Right atrium auricular region (tissue), 2 donors: ENCODE measurements at places on chromosomes 12 and 14. TPM values are rescaled to one million over a fixed set of nuclear protein-coding genes. Genes with fewer than 3 reads are reported as not detected.

DNA sequence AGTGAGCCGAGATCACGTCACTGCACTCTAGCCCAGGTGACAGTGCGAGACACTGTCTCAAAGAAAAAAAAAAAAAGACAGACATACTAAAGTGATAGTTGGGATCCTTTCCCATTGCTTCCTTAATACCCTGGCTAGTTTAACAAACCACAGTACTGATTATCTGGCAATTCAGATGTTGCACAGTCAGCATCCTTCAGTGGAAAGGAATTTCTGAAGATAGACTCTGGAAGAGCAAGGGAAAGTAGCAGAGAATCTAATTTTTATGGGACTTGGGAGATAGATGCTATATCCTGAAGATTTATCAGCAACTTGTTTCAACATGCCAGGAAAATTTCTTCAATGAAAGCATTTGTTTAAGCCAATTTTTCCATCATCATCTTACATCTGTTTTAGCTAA, 6.5 kb upstream of the PPFIBP1 start:
- no peak for DNase-seq

DNA sequence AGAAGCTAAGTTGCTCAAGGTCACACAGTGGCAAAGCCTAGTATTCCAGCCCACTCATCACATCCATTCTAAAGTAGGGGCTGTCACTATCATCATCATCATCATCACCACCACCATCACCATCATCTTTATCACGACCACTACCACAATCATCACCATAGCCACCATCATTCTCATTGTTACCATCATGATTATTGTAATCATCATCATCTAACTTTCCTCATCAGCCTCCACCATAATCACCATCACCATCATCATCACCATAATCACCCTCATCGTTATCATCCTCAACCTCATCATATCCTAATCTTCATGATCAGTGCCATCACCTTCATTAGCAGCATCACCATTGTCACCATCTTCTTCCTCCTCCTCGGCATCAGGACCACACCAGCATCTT, 48.7 kb downstream of the NOS1 start:
- DNase-seq: no peak

GRCh38 chr14:37037636-37038387, 134.6 kb downstream of the SLC25A21 start:
- no peak for DNase-seq

- no peak for DNase-seq
Observed at GRCh38 chr12:129964826-129965457, 61.1 kb upstream of the TMEM132D start.

DAO gene
- not detected for total RNA-seq

DNA sequence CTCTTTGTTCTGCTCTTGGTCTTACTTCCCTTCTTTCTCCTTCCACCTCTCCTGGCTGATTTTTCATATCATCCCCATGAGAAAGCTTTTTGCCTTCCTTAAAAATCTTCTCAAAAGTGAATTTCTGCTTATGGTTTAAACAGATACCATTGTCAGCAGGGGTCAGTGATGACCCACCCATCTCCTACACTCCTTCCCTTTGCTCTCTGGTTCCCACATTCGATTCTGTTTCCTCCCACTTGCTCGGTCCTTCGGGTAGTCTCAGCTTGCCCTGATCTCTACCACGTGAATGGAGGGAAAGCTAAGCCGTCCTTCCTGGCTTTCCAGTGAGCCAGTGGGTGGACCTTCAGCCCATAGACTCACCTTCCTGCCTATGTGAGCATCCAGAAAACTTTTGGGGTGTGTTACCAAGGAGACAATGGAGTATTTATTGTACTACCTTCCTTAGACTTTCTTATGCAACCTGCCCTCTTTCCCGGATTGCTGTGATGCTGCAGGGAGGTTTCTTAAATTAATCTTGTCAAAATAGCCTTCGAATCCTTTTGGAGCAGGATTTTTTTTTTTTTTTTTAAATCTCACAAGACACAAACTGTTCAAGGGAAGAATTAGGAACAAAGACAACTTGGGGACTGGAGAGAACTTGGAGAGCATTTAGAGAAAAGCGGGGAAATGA, 306.3 kb downstream of the CACNA1C start:
- no peak for DNase-seq

GRCh38 chr14:70576891-70577290, 23.6 kb downstream of the MED6 start:
- no peak for DNase-seq

DNA sequence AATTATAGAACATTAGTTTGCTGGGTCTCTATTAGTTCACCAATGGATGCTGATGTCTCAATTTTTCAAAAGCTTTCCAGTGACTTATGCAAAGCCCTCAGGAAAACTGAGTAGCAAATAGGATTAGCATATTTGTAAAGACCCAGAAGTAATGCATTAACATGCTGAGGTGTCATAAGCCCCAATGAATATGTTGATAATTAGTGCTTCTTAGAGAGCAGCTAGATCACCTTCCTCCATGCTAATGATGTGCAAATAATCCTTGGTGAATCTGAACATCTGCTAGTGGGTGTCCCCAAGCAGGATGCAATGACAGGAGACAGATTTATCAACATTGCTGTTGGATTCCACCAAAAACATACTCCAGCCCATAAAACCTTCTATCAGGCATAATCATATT, 19.0 kb downstream of the IFNG start:
- DNase-seq: no peak

GRCh38 chr14:93347850-93348249, 868 bp downstream of the COX8C start:
- DNase-seq: no peak

GRCh38 chr12:94560431-94561221, 89.7 kb downstream of the TMCC3 start:
- no peak for DNase-seq

VWF gene
- 189 TPM for total RNA-seq

DTX3 gene
- total RNA-seq: 22.3 TPM

- DNase-seq: no peak
Observed at GRCh38 chr14:100864206-100864605, 38.3 kb downstream of the MEG3 start.

- no peak for DNase-seq
Observed at GRCh38 chr12:4308334-4308950, 12.6 kb upstream of the TIGAR start.

FOXG1 gene
- total RNA-seq: not detected

NOS1 gene
- total RNA-seq: 0.67 TPM

FAM177A1 gene
- 61.8 TPM for total RNA-seq

- no peak for DNase-seq
Observed at GRCh38 chr14:54498095-54498531, 9.3 kb upstream of the GMFB start.

DNA sequence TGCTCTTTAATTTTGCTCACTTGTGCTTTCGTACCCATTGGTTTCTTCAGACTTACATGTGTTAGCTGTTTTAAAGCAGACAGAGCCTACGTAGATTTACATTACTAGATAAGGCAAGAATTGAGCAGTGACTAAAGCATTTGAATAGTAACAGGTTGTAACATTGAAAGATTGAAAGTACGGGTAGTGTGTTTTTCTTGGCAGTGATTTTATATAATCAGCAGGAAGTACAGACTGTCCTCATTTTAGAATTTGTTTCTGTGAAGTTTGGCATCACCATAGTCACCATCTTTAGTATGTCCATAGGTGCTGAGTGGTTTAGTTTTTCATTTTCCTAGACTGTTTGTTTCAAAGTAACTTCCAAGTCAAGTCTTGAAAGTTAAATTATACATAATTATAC, 14.0 kb downstream of the RTRAF start:
- DNase-seq: no peak

DNA sequence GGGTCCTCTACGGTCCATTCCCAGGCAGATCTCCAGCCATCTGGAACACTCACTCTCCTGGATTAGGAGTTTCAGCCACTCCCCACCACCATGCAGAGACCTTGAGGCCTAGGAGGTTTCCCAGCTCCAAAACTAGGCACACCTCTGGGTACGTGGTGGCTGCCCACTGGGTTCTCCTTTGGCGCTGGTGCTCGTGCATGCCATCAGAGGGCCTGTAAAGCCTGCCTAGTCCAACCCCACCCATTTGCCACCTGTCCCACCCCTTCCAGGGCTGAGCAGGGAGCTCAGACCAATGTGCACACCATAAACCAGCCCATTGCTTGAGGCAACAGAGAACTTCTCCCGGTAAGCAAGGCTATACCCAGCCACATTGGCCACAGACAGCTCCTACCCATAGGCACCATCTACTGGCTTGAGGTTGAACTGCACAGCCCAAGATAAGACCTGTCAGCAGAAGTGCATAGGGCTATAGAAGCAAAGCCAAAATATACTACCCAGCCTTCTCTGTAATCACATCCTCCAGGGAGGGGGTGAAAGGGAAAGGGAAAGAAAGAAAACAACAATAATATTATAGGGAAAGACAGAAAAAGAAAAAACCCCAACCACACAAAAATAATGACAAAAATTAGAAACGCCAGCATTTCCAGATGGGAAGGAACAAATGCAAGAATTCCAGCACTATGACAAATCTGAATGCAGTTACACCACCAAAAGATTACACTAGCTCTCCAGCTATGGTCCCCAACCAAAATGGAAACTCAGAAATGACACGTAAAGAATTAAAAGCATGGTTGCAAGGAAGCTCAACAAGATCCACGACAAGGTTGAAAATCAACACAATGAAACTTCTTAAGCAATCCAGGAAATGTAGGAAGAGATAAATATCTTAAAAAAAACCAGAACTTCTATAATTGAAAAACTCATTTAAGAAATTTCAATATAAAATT, 111.9 kb upstream of the CCDC175 start:
- DNase-seq: no peak

DNA sequence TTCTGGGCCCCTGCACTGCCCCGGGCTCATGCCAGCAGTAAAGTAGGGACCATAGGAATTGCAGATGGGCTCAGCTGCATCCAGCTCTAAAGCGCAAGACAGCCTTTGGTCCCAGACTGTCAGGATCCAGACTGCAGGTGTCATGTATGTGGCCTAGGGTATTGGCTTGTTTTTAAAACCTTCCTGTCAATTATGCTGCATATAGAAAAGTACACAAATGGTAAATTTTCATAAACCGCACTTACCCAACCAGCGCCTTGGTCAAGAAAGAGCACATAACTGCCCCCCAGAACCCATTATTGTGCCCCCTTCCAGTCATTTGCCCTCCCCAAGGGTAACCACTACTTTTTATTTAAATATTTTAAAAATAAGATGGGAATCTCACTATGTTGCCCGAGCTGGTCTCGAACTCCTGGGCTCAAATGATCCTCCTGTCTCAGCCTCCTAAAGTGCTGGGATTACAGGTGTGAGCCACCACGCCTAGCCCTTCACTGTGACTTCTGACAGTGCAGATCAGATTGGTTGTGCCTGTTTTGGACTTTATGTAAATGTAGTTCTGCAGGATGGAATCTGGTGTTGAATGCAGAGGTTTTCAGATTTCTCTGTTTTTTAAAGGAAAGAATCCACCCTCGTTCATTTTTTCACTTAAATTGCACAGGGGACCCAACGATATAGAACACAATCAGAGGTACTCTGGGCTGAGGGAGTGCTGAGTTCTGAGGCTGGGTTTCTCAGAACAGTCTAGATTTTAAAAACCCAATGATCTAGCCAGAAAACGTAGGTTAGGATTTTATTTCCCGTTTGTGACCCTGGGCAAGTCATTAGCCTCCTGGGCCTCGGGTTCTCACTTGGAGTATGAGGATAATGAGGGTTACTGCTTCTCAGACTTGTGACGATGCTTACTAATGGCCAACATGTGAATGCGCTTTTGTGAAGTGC, 6.7 kb downstream of the NR4A1 start:
- DNase-seq: no peak

SLCO1C1 gene
- total RNA-seq: 0.31 TPM

DNA sequence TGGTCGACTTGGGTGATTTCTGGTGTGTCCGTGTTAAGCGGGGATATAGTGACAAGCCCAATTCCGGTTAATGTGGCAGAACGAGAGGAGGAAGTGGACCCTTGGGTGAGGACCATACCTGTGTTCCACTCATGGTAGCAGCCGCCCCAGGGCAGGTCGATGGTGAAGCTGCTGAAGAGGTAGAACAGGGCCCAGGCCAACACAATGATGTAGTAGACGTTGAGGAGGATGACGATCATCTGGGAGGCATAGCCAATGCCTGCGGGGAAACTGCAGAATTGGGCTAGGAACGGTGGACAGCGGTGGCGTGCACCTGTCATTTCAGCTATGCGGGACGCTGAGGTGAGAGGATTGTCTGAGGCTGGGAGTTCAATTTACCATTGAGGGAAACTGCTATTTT, 20.1 kb downstream of the SLC6A13 start:
- peak; percentile 44 for DNase-seq

GRCh38 chr12:98639491-98639890, 5.1 kb downstream of the IKBIP start:
- no peak for DNase-seq

- no peak for DNase-seq
Observed at GRCh38 chr12:104694161-104694560, 237.4 kb downstream of the CHST11 start.

DNA sequence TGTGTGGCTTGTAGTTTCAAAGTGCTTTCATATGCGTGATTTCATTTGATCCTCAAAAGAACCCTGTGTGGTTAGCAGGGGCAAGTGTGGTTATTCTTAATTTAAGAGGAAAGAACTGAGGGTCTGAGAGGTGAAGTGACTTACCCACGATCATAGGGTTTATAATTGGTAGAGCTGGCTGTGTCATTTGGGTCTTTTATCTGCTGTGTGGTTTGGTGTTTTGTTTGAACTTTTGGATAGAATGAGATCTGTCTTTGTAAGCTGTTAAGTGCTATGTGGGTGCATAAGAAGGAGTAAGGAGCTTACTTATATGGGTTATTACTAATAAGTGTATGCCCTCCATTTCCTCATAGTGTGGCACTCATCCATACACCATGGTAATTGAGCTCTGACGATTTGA, 190.0 kb downstream of the CACNA1C start:
- DNase-seq: no peak

DNA sequence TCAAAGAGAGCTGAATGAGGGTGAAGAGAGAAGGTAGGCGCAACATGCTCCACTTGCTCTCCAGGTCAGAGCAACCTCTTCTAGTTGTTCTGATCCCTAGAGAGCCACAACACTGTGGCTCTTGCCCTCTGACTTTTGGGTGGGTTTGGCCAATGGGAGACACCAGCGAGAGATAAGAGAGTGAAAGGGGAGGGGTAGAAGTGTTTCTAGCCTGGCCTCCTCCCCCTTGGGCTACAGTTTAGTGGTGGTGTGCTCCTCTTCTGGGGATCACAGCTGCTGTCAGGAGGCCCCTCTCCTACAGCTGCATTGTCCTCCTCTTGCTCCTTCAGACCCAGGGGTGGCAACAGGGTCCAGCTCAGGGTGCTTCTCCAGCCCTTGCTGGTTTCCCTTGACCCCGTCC, 454.8 kb downstream of the FUT8 start:
- DNase-seq: no peak

DNA sequence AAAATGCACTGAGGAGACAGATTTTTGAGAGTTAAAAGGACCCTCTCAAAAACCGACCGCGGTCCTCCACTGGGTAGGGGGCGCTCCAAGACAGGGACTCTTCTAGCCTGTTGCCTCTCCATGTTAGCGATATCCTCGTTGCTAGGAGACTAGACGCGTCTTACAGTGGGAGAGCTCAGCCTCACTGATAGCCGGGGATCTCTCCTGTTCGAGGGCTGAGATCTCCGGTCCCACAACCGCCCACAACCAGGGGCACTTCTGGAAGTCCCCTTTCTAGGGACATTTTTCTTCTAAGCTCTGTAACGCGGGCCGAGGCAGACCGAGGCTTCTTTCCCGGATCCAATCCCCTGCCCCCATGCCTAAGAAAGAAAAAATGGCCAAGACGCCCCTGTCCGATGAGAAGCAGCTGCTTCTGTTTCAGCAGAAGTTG, 21.3 kb downstream of the FKBP11 start:
- DNase-seq: peak; percentile 84

GRCh38 chr12:56766535-56766934, 3.4 kb downstream of the HSD17B6 start:
- no peak for DNase-seq
